DMS79 (cell line): ENCODE measurements at places on chromosomes 7 and 10.

GRCh38 chr7:93717217-93717900 is 142.8 kb upstream of the CALCR start:
- no peak for DNase-seq

DNA sequence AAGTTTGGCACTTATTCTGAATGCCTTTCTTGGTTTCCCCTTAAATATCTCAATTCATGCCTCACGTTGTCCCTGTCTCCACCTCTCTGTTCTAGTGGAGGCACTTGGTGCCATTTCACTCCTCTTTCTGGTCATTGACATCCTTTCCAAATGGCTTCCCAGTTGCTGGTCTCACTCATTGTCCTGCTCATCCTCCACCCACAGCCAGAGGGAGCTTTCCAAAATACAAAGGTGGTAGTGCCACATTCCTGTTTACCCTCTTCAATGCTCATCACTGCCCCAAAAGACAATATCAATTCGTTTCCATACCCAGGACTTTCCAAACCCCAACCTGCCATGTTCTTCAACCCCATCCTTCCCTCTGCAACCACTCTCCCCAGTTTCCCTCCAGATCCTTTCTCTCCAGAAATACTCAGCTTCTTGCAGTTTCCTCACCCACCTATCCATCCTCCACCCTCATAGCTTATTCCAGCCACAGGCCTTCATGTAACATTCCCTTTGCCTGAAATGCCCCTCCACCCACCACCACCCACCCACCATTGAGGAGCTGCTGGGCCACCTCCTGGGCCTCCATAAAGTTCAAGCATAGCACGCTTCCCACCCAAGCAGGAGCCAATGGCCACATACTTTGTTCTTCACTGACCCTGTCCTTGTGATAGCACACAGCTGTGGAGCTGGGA is 63.1 kb upstream of the ADRB1 start:
- no peak for DNase-seq

DNA sequence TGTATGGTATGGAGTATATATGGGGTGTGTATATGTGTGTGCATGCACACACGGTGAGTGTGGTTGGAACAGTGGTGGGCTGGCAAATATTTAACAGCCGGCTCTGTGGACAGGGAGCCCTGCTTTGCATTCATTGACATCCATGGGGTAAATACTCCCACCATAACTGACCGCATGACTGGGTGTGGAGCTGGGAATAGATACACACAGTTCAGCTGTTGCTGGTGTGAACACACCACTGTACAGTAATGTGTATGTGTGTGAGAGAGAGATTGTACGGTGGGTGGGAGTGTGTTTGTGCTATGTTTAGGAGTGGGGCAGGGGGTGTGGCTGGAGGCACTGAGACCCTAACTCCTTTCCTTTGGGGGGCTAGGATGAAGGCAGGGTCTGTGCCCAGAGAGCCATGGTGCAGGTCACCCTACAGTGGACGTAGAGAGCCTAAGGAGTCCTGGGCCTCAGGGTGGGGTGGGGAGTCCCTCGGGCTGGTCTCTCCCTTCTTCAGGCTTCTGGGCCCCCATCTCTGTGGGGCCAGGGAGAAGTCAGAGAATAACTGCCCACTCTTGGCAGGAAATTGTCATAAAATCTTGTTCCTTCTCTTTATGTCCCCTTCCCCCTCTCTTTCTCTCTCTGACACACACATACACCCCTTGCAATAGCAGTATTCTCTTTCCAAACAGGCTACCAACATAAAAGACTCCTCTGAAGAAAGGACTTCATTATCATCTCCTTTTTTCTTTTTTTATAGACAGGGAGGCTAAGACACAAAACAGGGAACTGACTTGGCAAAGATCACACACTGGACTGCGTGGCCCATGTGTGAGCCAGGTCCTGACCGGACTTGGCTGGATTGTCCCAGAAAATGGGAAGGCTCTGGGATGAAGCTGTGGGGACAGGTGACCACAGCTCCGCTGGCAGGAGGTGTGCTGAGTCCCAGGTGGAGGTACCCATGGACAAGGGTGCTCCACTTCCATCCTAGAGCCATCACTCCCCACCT is 3.2 kb downstream of the SFRP5 start:
- DNase-seq = no peak

- no peak for DNase-seq
Observed at GRCh38 chr10:905503-905902, 26.0 kb downstream of the LARP4B start.

DNA sequence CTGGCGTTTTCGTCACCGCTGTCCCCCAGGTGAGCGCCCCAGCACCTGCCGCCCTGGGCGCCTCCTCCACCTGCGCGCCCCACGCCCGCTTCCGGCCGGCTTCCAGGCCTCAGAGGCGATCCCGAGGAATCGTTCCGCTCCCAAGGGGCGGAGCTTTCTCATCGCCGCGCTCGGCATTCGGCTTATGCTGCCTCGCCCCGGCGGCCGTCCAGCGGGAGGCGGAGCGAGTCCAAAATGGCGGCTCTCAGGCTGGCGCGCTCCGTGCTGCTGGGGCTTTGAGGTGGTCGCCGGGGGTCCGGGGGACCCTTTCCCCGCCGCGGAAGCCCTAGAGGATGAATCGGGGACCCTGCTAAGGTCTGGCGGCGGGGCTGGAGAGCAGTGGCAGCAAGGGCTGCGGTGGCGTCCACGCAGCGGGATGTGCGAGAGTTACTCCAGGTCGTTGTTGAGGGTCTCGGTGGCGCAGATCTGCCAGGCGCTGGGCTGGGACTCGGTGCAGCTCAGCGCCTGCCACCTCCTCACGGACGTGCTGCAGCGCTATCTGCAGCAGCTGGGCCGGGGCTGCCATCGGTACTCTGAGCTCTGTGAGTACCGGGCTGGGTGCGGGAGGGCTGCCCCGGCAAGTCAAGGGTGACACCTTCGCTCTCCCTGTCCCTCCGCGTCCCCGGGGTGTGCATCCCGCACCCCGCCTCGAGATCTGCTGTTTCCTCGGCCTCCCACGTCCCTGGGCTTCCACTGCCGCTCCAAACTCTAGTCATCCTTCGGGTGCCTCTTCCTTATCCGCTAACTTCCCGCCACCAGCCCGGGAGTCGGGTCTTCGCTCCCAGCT is at the start of gene TAF3:
Gene TAF3 (plus strand): TSS at position 211 of the 826 bp plus-strand sequence. CDS start 205 bp downstream, at position 416.
- DNase-seq = peak; percentile 62

GRCh38 chr10:78384049-78384431 is 350.4 kb downstream of the RPS24 start:
- no peak for DNase-seq

GRCh38 chr7:7920481-7920880 is 48.1 kb upstream of the GLCCI1 start:
- no peak for DNase-seq
